Type B pancreatic cell (in vitro differentiated cells): ENCODE measurements at places on chromosomes 6 and 20. TPM values are rescaled to one million over a fixed set of nuclear protein-coding genes. Genes with fewer than 3 reads are reported as not detected.

Gene SPATA25
- 2.6 and 4.2 TPM in 2 replicates for total RNA-seq

- peaks cover 30% of the 10 kb centered on the region for H3K36me3 ChIP-seq
- no peaks in the 10 kb centered on the region for H3K27me3 ChIP-seq
- peaks cover 8% of the 10 kb centered on the region for H3K4me1 ChIP-seq
- peak; percentile 63 for DNase-seq
- no peak overlapping the region for H3K4me3 ChIP-seq
Observed at GRCh38 chr20:34861386-34862084, 11.1 kb downstream of the GGT7 start.

DNA sequence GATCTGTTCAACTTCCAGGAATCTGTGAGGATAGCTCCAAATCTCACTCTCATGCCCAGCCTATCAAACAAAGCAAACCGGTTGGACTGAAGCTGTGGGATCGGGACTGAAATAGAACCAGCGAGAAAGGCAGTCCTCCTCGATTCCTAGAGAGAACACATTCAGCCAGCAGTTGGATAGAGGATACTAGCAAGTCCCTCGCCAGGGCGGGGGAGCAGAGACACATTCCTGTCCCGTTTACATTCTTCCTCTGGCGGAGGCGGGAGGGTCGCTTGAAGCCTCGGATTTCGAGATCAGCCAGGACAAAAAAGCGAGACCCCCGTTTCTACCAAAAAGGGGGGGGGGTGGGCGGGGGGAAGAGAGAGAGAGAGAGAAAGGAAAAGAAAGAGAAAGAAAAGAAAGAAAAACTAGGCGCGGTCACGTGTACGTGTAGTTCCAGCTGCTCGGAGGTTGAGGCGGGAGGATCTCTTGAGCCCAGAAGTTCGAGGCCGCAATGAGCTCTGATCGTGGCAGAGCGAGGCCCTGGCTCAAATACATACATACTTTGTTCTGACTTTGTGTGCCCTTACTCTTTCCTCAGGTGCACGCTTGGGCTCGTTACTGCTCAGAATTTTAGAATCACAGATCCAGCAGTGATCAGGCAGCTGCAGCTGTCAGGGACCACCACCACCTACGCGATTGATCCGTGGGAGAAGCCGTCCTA is 19.5 kb downstream of the ZNF311 start:
- peaks cover 44% of the 10 kb centered on the region for H3K4me1 ChIP-seq
- peaks cover 27% of the 10 kb centered on the region for H3K27me3 ChIP-seq
- DNase-seq: peak; percentile 86

Gene SLC17A2
- 0.21 TPM in 1 of 2 replicates, not detected in the other for total RNA-seq

Gene EYS
- total RNA-seq: 1.5 and 3.0 TPM in 2 replicates

DNA sequence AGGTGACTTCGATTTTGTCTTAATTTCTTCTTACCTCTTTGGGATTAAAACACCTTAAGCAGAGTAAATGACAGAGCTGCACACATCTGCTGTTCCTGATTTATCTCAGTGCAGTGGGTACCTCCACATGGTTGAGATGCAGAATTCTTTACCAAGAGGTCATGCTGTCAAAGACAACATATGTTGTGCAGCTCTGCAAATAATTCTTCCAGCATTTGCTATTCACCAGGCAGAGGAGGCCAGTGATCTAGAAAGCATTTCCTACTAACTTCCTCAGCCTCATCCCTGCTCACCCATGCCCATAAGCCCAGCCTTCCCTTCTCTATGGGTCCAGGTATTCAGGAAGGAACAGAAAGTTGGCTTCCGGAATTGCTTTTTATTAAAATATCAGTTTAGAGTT is 109.3 kb downstream of the THBS2 start:
- peaks cover 11% of the 10 kb centered on the region for H3K27me3 ChIP-seq
- no peak overlapping the region for H3K27ac ChIP-seq
- peaks cover 8% of the 10 kb centered on the region for H3K4me1 ChIP-seq
- H3K36me3 ChIP-seq: no peaks in the 10 kb centered on the region
- DNase-seq: no peak

- H3K27ac ChIP-seq: no peak overlapping the region
- DNase-seq: no peak
- H3K27me3 ChIP-seq: no peaks in the 10 kb centered on the region
- no peak overlapping the region for H3K4me3 ChIP-seq
Observed at GRCh38 chr6:12586721-12587480, 129.7 kb upstream of the PHACTR1 start.

Gene EZR
- 166 and 349 TPM in 2 replicates for total RNA-seq

Gene TP53RK
- total RNA-seq: 11.4 and 13.6 TPM in 2 replicates

Gene C2
- total RNA-seq: 2.2 and 3.6 TPM in 2 replicates

Gene WFDC12
- total RNA-seq: not detected in 2 replicates

Gene EYA4
- 2.3 and 29.7 TPM in 2 replicates for total RNA-seq

Gene MICA
- 9.0 and 10.7 TPM in 2 replicates for total RNA-seq

GRCh38 chr20:16517946-16518783 is 55.1 kb downstream of the KIF16B start:
- DNase-seq: no peak
- peaks cover 15% of the 10 kb centered on the region for H3K4me1 ChIP-seq
- no peak overlapping the region for H3K27ac ChIP-seq
- H3K36me3 ChIP-seq: peaks cover 14% of the 10 kb centered on the region
- no peaks in the 10 kb centered on the region for H3K27me3 ChIP-seq
